ENCODE measurements at places on chromosomes 3 and 15. TPM values are rescaled to one million over a fixed set of nuclear protein-coding genes. Genes with fewer than 3 reads are reported as not detected.

MNS1 gene
- 8.4 TPM for total RNA-seq

SMC4 gene
- 125 TPM for total RNA-seq

NANOGP8 gene
- not detected for total RNA-seq

PRR20G gene
- total RNA-seq: not detected

PIGZ gene
- 0.13 TPM for total RNA-seq

SI gene
- not detected for total RNA-seq

POLR2M gene
- 497 TPM for total RNA-seq

CP gene
- 1.7 TPM for total RNA-seq

IL17RD gene
- not detected for total RNA-seq

GMNC gene
- not detected for total RNA-seq

NR1I2 gene
- total RNA-seq: 0.08 TPM

GRIP2 gene
- total RNA-seq: 4.0 TPM

OIP5 gene
- total RNA-seq: 31.1 TPM

EPHA3 gene
- total RNA-seq: not detected

CIDEC gene
- total RNA-seq: not detected

GRCh38 chr3:11367143-11367693, 95.0 kb downstream of the ATG7 start:
- H3K36me3 ChIP-seq: peaks cover 34% of the 10 kb centered on the region
- peak overlapping the region; percentile 49 for H3K27ac ChIP-seq
- peak; percentile 54 for DNase-seq

DNA sequence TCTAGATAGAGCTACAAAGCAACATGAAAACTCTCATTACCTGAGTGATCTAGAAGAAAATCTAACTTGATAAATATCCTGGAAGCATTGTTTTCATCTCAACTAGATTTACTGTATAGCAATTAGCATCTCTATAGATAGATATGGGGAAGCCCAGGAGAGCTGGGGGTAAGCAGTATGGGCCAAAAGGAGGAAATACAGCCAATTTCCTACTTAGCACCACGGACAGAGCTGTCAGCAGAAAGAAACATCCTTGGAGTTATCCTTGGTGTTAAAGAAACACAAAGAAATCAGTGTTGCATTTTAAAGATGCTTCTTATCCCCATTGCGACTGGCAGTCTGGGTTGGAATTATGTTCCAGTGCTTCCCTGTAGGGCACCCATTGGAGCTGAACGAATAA, 126.2 kb downstream of the TIGIT start:
- H3K4me1 ChIP-seq: peaks cover 36% of the 10 kb centered on the region
- no peak overlapping the region for H3K27ac ChIP-seq
- no peaks in the 10 kb centered on the region for H3K27me3 ChIP-seq

- H3K36me3 ChIP-seq: peaks cover 53% of the 10 kb centered on the region
- no peak for DNase-seq
- no peaks in the 10 kb centered on the region for H3K4me1 ChIP-seq
- no peak overlapping the region for H3K4me3 ChIP-seq
- H3K27me3 ChIP-seq: no peaks in the 10 kb centered on the region
- H3K27ac ChIP-seq: no peak overlapping the region
Observed at GRCh38 chr15:44598892-44599291, 61.9 kb downstream of the EIF3J start.

- DNase-seq: no peak
- H3K27ac ChIP-seq: no peak overlapping the region
- peaks cover 23% of the 10 kb centered on the region for H3K4me1 ChIP-seq
- no peak overlapping the region for H3K4me3 ChIP-seq
Observed at GRCh38 chr3:45095916-45096526, 50.2 kb downstream of the CDCP1 start.

- H3K4me3 ChIP-seq: no peak overlapping the region
- H3K27ac ChIP-seq: no peak overlapping the region
- peaks cover 4% of the 10 kb centered on the region for H3K27me3 ChIP-seq
- no peaks in the 10 kb centered on the region for H3K36me3 ChIP-seq
Observed at GRCh38 chr15:74312445-74313007, 54.9 kb downstream of the CYP11A1 start.

DNA sequence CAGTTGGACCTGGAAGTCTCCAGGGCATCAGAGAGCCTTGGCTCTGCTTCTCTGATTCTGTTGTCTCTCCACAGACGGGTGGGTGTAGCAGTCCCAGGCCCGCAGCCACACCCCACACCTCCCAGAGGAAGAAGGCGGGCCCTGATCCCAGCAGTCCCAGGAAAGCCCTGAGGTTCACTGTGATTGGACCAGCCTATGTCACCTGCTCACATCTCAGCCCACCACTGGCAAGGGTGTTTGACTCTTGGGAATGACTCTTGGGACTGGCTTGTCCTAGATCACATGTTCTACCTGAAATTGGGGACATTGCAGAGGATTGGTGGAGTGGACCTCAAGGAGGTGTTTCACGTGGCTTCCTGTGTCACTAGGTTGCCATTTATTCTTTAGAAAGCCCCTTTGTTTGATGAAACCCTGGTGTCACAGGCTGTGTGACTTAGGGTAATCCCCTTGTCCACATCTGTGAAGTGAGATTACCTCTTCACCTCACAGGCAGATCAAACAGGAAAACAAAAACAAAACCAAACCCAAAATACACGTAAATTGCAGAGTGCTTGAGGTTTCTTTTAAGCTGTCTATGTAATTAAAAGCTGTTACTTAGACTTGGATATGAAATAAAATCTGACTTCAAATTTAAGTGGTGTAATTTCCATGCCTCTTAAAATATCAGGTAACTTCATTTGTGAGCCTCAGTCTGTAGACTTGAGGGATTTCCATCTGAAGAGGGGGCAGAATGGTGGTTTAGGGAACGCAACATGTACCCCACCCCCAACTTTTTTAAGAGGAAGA, 26.7 kb downstream of the FLNB start:
- peaks cover 24% of the 10 kb centered on the region for H3K4me1 ChIP-seq
- no peak overlapping the region for H3K4me3 ChIP-seq
- H3K27ac ChIP-seq: no peak overlapping the region

DNA sequence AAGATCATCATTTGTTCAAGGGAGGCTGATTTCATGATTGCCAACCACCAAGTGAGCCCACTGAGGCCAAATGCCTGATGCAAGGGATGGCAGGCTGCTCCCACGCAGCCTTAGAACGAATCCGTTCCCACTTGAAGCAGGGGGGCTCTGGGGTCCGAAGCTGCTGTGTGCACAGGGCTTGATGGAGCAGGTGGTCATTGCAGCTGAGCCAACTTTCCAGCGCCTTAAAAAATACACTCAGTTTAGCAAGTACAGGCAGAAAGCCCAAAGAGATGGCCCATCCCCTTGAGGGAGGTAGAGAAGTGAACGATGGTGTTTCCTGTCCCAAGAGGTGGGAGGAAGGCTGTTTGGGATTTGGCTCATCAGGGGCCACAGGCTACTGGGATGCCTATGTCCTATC, 16.7 kb downstream of the LIMD1 start:
- H3K4me3 ChIP-seq: no peak overlapping the region
- H3K36me3 ChIP-seq: peaks cover 25% of the 10 kb centered on the region
- H3K27me3 ChIP-seq: no peaks in the 10 kb centered on the region
- DNase-seq: no peak

GRCh38 chr3:176587089-176587488, 610.2 kb downstream of the TBL1XR1 start:
- H3K27me3 ChIP-seq: no peaks in the 10 kb centered on the region
- H3K36me3 ChIP-seq: no peaks in the 10 kb centered on the region
- no peaks in the 10 kb centered on the region for H3K4me1 ChIP-seq
- no peak overlapping the region for H3K4me3 ChIP-seq
- DNase-seq: no peak

DNA sequence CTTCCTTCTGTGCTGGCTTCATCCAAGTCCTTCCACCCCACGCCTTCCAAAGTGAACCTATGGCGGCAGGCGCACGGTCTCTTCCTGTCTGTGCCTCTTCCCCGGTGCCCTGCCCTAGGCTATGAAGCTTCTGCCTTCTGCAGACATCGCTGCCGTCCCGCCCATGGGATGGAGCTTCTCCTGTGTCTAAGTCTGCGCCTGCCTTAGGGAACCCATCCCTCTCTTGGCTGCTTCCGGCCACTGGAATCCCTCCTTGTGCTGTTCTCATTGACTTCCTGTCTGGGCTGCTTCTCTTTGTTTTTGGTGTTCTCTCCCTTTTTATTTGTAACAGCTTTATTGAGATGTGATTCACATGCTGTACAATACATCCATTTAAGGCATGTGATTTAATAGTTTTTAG, 17.2 kb downstream of the CHCHD6 start:
- H3K27me3 ChIP-seq: no peaks in the 10 kb centered on the region
- no peak overlapping the region for H3K4me3 ChIP-seq
- no peaks in the 10 kb centered on the region for H3K4me1 ChIP-seq
- no peak for DNase-seq
- no peak overlapping the region for H3K27ac ChIP-seq

- DNase-seq: no peak
- no peaks in the 10 kb centered on the region for H3K4me1 ChIP-seq
- no peak overlapping the region for H3K4me3 ChIP-seq
- H3K36me3 ChIP-seq: no peaks in the 10 kb centered on the region
- no peak overlapping the region for H3K27ac ChIP-seq
Observed at GRCh38 chr15:23857028-23857641, 170.0 kb upstream of the NDN start.

DNA sequence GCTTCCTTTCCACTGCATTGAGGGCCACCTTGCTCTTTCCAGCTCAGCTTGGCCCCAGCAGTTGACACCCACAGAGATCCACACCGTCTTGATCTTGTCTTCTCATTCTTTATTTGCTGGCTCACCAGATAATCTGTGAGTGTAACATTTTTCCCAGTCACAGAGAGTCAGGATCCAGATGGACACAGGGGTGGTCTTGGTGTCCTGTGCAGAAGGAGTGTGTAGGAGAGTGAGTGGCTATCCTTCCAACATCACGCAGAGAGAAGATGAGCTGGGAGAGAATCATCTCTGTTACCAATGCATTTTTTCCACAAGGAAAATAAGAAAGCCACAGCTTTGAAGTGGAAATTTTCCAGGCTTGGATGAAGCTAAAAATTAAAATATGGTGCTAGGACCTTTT, 100.1 kb downstream of the EPHB1 start:
- no peaks in the 10 kb centered on the region for H3K27me3 ChIP-seq
- H3K4me3 ChIP-seq: no peak overlapping the region
- no peak for DNase-seq
- H3K4me1 ChIP-seq: no peaks in the 10 kb centered on the region

DNA sequence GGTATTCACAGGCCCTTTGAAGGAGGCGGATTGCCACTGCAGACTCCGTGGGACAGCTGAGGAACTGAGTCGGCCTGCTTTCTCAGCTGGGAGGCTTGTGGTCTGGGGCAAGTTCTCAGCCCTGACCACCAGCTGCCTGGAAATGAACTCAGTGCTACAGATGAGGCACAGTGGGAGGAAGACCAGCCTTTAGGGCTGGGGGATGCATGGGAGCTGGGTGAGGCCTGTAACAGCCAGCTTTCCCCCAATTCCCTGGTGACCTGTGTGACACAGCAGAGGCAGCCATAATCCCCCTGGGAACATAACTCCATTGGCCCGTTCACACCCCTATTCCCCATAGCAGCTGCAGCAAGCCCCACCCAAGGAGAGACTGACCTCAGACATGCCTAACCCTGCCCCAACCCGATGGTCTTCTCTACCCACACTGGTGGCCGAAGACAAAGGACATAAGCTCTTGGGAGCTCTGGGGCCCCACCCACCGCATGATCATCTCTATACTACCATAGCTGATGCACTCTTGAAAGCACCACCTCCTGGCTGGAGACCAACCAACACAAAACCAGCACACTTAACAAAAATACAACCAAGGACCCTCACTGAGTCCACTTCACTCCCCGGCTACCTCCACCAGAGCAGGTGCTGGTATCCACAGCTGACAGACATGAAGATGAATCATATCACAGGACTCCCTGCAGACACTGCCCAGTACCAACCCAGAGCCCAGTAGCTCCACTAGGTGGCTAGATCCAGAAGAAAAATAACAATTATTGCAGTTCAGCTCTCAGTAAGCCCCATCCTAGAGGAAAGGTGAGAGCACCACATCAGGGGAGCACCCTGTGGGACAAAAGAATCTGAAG, 24.9 kb downstream of the ZMAT3 start:
- no peaks in the 10 kb centered on the region for H3K4me1 ChIP-seq
- H3K4me3 ChIP-seq: no peak overlapping the region
- peaks cover 9% of the 10 kb centered on the region for H3K36me3 ChIP-seq
- H3K27ac ChIP-seq: no peak overlapping the region
- no peaks in the 10 kb centered on the region for H3K27me3 ChIP-seq

DNA sequence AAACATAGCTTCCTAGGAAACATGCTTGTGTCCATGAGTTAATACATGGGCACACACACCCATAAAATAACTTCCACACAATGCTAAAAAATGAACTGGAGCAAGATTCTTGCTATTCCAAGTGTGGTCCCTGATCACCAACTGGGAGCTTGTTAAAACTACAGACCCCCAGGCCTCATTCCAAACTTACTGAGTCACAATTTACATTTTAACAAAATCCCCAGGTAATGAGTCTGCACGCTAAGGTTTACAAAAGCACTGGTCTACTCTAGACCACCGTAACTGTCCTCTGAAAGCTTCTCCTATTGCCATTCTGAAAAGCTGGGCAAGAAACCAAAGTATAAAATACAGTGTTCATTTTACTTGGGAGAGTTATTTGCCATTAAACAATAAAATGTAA, 45.4 kb downstream of the IGF2BP2 start:
- peaks cover 14% of the 10 kb centered on the region for H3K36me3 ChIP-seq
- peak overlapping the region; percentile 64 for H3K27ac ChIP-seq
- H3K27me3 ChIP-seq: no peaks in the 10 kb centered on the region
- H3K4me1 ChIP-seq: peaks cover 65% of the 10 kb centered on the region
- peak; percentile 45 for DNase-seq

- no peak overlapping the region for H3K4me3 ChIP-seq
- H3K27me3 ChIP-seq: no peaks in the 10 kb centered on the region
- H3K27ac ChIP-seq: no peak overlapping the region
- no peaks in the 10 kb centered on the region for H3K4me1 ChIP-seq
- DNase-seq: peak; percentile 52
Observed at GRCh38 chr3:172836390-172836997, 86.0 kb downstream of the ECT2 start.
